ENCODE measurements at places on chromosomes 7 and 10. TPM values are rescaled to one million over a fixed set of nuclear protein-coding genes. Genes with fewer than 3 reads are reported as not detected.

DNA sequence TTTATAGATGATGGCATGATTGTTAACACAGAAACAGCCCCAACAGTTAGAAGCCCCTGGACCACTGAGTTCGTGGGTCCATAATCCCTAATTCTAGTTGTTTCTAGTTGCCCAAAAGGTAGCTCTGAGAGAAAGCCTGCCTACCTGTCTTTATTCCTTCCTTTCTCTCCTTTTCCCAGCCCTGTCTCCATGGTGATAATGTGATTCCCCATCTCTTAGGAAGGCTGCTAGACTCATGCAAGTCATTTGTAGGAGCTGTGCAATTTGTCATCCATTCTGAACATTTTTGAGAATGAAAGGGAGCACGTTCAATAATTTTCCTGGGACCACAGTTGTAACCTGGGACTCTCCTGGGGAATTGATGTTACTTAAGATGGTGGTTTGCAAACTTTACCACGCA lies 183.4 kb downstream of the EMX2 start:
- no peaks in the 10 kb centered on the region for H3K4me1 ChIP-seq
- DNase-seq, result no peak
- peaks cover 17% of the 10 kb centered on the region for H3K27me3 ChIP-seq
- H3K27ac ChIP-seq, result no peak overlapping the region
- no peaks in the 10 kb centered on the region for H3K36me3 ChIP-seq

The SLC18A3 gene
- not detected for total RNA-seq

DNA sequence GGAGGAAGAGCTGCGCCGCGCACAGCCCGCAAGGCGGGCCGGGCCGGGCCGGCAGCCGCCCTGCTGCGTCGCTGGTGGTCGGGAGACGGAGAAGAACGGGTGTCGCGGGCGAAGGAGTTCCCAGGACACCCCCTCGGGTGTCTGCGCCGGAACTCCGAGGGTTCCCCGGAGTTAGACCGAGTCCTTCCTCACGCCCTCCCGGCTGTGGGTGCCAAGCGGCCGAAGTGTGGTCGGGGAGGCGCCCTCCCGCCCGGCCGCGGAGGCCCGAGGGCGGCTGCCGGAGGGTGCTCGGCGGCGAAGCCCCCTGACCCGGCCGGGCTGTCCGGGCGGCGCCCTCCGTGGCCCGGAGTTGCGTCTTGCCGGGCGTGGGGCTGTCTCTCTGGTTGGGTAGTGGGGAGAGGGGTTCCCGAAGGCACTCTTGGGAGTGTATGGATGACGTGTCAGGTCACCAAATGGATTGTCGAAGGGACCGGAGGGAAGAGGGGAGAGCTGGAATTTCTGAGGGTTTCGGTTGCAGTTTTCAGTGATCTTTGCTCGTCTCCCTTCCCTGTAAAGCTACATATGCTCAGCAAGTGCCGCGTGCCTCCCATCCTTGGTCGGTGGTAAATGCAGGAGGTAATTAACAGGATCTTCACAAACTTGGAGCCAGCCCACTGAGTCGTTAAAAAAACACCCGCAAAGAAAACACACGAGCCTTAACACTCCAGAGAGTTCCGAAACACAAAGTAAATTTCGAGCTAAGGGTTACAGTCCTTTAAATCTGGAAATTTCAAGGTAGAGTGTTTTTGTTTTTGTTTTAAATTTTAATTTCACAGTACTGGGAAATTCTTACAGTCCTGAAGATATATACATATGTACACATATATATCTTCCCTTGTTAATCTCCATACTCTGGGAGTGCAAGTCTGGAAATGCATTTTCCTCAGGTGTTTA lies 871 bp downstream of the ST7 start:
- H3K27me3 ChIP-seq, result peaks cover 3% of the 10 kb centered on the region
- peaks cover 5% of the 10 kb centered on the region for H3K36me3 ChIP-seq
- DNase-seq, result peak; percentile 29
- H3K4me1 ChIP-seq, result peaks cover 32% of the 10 kb centered on the region
- peak overlapping the region; percentile 95 for H3K27ac ChIP-seq

The HTR7 gene
- not detected for total RNA-seq

The BMPER gene
- total RNA-seq, result not detected

DNA sequence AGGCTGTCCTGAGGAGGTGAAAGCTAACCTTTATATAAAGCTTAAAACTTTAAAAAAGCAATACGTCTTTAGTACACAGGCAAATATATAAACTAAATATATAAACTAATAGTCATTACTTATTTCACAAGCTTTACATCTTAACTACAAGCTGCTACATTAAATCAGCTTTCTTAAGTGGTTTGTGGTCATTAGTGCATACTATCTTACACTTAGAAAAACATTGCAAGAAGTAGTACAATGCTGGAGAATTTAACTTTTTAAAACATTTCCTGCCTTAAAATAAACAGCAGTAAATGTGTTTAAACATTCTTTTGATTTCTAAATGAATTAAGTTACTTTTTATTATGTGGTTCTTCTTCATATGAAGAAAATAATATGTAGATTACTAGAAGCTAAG lies 36.3 kb downstream of the MET start:
- H3K4me1 ChIP-seq, result no peaks in the 10 kb centered on the region
- DNase-seq, result no peak

The MCM10 gene
- total RNA-seq, result 65.4 TPM

DNA sequence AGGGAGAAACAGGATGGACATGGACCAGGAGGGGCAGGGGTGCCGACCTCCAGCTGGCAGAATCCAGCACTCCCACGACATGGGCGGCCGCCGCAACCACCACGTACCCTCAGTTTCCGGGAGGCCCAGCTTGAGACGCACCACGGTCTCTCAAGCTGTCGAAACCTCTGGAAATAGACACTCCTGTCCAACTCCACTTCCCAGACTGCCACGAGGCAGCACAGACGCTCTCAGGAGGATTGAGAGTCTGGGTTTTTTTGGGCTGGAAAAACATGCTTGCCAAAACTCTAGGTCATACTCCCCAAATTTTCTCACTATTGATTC lies 37.9 kb upstream of the PDGFA start:
- H3K4me1 ChIP-seq, result peaks cover 5% of the 10 kb centered on the region
- no peak overlapping the region for H3K27ac ChIP-seq
- no peak for DNase-seq

The GNGT1 gene
- not detected for total RNA-seq

GRCh38 chr7:153433223-153433622 lies 619.0 kb upstream of the DPP6 start:
- DNase-seq, result no peak
- no peaks in the 10 kb centered on the region for H3K27me3 ChIP-seq
- H3K36me3 ChIP-seq, result no peaks in the 10 kb centered on the region
- no peaks in the 10 kb centered on the region for H3K4me1 ChIP-seq

The SPDYE2 gene
- not detected for total RNA-seq

DNA sequence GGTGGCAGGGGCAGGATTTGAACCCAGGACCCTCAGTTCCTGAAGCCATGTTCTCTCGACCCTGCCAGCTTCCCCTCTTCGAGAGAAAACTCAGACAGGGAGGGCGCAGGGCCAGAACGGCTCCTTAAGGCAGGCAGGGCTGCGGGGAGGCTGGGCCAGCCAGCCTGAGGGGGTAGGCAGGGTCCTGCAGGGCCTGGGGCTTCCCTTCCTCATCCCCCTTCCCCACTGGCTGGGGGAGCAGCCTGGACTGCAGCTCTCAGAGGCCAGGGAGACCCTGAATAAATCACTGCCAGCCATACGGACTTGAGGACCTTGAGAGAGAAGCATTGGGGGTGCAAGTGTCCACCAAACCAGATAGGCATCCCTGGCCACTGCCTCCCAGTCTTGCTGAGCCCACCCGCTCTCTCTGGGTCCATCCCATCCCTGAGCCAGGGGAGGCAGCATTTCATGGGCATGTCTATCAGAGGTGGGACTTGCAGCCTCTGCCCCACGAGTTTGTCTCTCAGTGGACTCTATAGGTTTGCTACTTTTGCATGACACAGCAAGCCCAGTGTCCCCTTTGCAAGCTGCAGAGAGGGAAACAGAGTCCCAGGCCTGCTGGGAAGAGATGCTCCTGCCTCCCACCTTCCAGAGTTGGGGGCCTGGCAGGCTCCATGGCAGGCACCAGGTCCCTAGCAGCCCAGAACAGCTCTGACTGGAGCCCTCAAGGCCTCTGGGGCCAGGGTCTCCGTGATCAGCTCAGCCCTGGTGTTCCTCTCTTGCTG lies 70.9 kb downstream of the MYL10 start:
- no peaks in the 10 kb centered on the region for H3K27me3 ChIP-seq
- no peak for DNase-seq
- H3K4me3 ChIP-seq, result no peak overlapping the region
- H3K4me1 ChIP-seq, result no peaks in the 10 kb centered on the region

The NSUN5 gene
- total RNA-seq, result 55.6 TPM

The INA gene
- 0.27 TPM for total RNA-seq

DNA sequence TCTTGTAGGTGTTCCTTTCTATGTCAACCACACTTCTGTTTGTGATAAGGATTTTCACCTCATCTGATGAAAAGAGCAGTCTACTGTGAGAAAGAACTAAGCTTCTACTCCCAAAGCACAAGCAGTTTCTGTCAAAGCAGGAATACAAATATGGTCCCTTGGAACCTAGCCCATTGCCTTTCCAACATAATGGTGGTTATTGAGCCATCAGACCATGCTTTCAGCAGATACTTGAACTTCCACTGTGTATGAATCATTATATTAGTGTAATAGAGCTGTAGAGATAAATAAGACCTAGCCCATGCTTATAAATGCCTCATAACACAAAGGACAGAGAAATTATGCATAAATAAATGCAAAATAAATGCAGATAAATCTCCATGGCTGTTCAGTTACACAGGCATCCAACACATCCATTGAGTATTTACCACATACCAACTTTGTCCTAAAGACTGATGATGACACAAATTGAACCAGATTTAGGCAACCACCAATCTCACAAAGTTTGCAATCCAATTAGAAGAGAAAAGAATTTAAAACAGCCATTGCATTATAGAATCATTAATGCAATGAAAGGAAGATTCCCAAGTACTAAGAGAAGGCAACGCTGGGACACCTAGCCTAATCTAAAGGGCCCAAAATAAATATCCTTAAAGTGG lies 729.4 kb upstream of the C7orf33 start:
- no peaks in the 10 kb centered on the region for H3K4me1 ChIP-seq
- no peak for DNase-seq
- no peak overlapping the region for H3K4me3 ChIP-seq

The CCL24 gene
- total RNA-seq, result not detected

DNA sequence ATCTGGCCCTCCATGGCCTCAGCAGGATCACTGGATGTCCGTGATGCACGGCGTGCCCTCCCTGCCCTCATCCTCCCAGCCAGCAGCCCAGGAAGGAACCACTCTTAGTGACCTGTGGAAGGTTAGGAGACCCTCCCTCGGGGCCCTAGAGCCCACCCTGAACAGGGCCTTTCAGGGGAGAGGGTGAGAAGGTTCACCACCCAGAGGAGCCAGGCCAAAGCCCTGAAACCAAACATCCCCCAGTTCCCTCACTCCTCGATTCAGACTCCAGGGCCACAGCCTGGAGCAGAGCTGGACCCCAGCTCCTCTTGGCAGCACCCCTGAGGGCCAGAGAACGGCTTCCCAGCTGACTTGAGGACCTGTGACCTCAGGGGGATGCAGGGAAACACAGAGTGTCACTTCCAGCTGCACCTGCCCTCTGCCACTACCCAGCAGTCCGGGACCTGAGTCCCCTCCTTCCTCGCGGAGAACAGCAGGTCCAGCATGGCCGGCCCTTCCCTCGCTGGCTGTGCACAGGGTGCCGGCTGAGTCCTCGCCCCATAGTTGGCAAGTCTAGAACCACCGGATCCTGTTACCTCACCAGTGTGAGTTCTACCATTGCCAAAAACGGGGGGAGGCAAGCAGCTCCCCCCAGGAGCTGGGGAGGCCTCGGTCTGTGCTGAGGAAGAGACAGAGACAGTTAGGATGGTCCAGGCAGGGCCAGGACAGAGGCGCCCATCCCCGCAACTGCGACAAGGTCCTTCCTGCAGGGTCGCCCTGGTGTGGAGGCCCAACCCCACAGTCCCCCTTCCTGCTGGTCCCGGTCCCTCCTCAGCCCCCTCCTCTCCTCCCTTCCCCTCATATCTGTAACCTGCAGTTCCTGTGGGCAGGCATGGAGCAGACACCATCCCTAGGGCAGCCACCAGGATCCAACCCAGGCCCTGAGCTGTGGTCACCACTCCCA lies 158.6 kb downstream of the NRF1 start:
- no peak overlapping the region for H3K4me3 ChIP-seq
- H3K4me1 ChIP-seq, result no peaks in the 10 kb centered on the region
- no peaks in the 10 kb centered on the region for H3K27me3 ChIP-seq
- H3K36me3 ChIP-seq, result no peaks in the 10 kb centered on the region
- no peak for DNase-seq

DNA sequence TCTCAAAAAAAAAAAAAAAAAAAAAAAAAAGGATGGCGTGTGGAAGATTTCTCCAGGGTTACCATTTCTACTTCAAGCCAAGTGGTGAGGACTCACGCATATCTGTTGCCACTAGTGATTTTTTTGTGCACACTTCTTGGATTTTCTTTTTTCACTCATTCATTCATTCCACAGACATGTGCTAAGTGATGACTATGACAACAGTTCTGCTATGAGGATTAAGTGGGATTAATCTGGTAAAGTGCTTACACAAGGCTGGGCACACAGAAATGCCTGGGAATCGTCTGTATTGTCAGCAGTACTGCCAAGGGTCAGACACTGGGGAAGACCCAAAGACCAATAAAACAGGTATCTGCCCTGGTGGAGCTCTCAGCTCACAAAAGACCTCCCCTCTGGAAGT lies 6.3 kb upstream of the OPN1SW start:
- H3K4me1 ChIP-seq, result peaks cover 12% of the 10 kb centered on the region
- no peak overlapping the region for H3K4me3 ChIP-seq

DNA sequence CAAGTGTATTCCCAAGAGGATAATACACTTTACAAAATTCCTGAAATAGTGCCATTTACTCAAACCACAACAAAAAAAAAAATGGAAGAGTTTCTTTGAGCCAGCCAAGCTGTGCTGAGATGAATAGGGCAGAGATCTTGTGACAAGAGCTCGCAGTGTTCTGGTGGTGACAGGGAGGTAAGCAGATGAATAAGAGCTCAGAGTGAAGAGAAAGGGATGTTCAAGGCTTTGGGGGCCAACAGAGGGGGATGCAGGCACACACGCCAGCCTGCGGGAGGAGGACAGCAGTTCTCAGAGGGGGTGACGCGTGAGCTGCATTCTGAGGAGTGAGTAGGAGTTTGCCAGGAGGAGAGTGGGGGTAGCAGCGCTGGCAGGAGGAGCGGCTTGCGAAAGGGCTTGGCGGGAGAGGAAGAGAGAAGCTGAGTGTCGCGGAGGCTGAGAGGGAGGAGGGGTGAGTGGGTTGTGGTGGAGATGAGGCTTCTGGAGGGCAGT lies 194.4 kb upstream of the IMMP2L start:
- no peak overlapping the region for H3K4me3 ChIP-seq
- H3K36me3 ChIP-seq, result no peaks in the 10 kb centered on the region
- no peak overlapping the region for H3K27ac ChIP-seq
- DNase-seq, result no peak

DNA sequence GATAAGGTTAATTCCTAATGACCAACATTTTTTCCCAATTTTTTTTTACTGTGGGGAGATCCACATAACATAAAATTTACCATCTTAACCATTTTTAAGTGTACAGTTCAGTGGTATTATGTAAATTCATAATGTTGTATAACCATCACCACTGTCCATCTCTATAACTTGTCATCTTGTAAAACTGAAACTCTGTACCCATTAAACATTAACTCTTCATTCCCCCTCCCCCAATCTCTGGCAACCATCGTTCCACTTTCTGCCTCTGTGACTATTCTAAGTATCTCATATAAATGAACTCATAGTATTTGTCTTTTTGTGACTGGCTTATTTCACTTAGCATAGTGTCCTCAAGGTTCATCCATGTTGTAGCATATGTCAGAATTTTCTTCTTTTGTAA lies 46.0 kb upstream of the HPS1 start:
- no peak for DNase-seq
- H3K36me3 ChIP-seq, result no peaks in the 10 kb centered on the region
- no peak overlapping the region for H3K27ac ChIP-seq
- H3K4me3 ChIP-seq, result no peak overlapping the region
- H3K4me1 ChIP-seq, result no peaks in the 10 kb centered on the region
- H3K27me3 ChIP-seq, result peaks cover 8% of the 10 kb centered on the region
